ENCODE measurements at places on chromosomes 12 and 14. TPM values are rescaled to one million over a fixed set of nuclear protein-coding genes. Genes with fewer than 3 reads are reported as not detected.

DNA sequence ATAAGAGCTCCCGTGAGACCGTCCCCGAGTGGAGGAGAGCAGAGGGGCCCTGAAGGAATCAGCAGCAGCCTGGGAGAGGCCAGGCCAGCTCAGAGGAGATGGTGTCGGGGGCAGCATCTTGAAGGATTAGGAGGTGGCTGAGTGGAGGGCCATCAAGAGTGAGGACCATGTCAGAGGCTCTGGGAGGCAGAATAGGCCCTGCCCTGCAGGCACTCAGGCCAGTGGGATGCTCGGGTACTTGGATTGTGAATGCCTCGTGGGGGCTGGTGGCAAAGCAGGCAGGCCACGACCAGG lies 47.7 kb downstream of the IL31 start:
- H3K27ac ChIP-seq: no peak overlapping the region
- peaks cover 17% of the 10 kb centered on the region for H3K4me1 ChIP-seq
- peaks cover 28% of the 10 kb centered on the region for H3K36me3 ChIP-seq
- H3K27me3 ChIP-seq: no peaks in the 10 kb centered on the region
- no peak overlapping the region for H3K4me3 ChIP-seq

The NKX2-8 gene
- polyA plus RNA-seq: 0.32 TPM

- H3K27me3 ChIP-seq: no peaks in the 10 kb centered on the region
- H3K4me1 ChIP-seq: no peaks in the 10 kb centered on the region
- H3K4me3 ChIP-seq: no peak overlapping the region
These were observed 795.3 kb downstream of the VRK1 start for GRCh38 chr14:97592341-97592980.

GRCh38 chr12:2451497-2451896 lies 343.3 kb upstream of the FKBP4 start:
- DNase-seq: no peak
- H3K27ac ChIP-seq: no peak overlapping the region
- H3K27me3 ChIP-seq: no peaks in the 10 kb centered on the region
- H3K4me1 ChIP-seq: no peaks in the 10 kb centered on the region
- H3K36me3 ChIP-seq: no peaks in the 10 kb centered on the region

- H3K4me3 ChIP-seq: no peak overlapping the region
- no peaks in the 10 kb centered on the region for H3K36me3 ChIP-seq
- DNase-seq: no peak
- no peaks in the 10 kb centered on the region for H3K4me1 ChIP-seq
- H3K27me3 ChIP-seq: no peaks in the 10 kb centered on the region
These were observed 240.6 kb downstream of the CPNE8 start for GRCh38 chr12:38664661-38665269.

GRCh38 chr12:10033783-10034545 lies 3.5 kb downstream of the CLEC9A start:
- H3K36me3 ChIP-seq: no peaks in the 10 kb centered on the region
- peaks cover 6% of the 10 kb centered on the region for H3K4me1 ChIP-seq
- H3K27ac ChIP-seq: no peak overlapping the region
- H3K27me3 ChIP-seq: no peaks in the 10 kb centered on the region

- H3K4me3 ChIP-seq: no peak overlapping the region
- peak; percentile 44 for DNase-seq
- H3K27ac ChIP-seq: peak overlapping the region; percentile 11
These were observed 56.3 kb downstream of the SLC6A15 start for GRCh38 chr12:84856156-84856900.

DNA sequence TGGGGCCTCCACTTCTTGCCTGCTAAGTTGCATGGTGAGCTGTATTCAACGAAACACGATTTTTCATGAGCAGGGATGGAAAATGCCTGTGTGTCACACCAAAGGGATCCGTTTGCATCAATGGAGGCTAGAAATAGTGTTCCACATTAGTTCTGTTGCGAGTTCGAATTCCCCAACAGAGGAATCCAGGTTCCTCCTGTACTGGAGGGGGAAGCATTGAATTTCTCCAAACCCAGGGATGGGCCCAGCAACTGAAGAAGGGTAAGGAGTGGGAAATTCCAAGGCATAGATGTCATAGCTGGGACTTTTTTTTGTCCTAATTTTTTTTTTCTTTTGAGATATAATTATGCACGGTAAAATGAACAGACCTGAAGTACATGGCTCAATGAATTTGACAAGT lies 336.2 kb downstream of the DPF3 start:
- H3K27me3 ChIP-seq: peaks cover 18% of the 10 kb centered on the region
- H3K4me1 ChIP-seq: peaks cover 30% of the 10 kb centered on the region
- no peak overlapping the region for H3K4me3 ChIP-seq
- H3K36me3 ChIP-seq: no peaks in the 10 kb centered on the region

DNA sequence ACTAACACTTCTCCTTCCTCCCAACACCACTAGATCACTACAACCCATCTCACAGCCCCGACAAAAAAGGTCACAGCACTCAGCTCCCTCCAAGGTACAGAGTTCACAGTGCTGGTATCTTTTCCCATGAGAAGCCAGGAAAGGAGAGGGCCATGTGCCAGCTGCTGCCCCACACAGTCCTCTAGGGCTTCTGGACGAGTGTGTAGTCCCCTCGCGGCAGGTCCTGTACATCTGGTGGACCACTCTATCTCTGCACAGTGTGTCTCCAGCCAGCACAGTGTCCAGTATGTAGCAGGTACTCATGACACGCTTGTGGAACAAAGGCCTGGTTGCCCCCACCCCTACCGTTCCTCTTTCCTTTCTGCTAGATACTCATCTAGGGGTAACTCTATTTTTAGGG lies 134.4 kb upstream of the FOXN3 start:
- no peak for DNase-seq
- no peak overlapping the region for H3K4me3 ChIP-seq
- H3K36me3 ChIP-seq: no peaks in the 10 kb centered on the region

DNA sequence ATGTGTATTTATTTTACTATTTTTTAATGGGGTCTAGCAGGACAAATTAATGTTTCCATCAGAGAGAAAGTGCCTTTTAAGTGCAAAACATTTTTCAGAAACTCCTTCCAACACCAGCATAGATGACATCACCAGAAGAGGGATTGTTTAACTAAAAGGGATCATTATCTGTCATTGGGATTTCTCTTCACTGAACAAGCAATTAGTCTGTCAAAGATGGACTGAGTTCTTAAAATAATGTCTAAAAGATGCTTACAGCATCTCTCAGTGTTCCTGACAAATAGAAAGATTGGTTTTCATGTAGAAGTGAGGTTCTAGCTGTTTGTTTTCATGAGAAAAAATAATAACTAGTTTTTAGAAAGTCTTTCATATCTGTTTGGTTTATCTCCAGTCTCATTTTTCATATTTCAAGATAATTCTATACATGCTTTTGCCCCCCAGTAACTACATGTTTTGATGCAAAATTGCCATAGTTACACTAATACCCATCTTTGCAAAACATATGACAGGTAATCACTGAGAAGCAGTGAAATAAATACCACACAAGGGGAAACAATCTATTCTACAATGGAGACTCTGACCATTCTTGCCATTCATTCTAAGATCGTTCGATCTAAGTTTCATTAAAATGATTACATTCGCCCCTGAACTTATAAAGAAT lies 850.3 kb downstream of the GALC start:
- H3K27ac ChIP-seq: no peak overlapping the region
- H3K4me3 ChIP-seq: no peak overlapping the region
- no peaks in the 10 kb centered on the region for H3K4me1 ChIP-seq
- DNase-seq: no peak
- H3K36me3 ChIP-seq: no peaks in the 10 kb centered on the region

The SERPINA10 gene
- not detected for polyA plus RNA-seq

- H3K27ac ChIP-seq: no peak overlapping the region
- H3K36me3 ChIP-seq: no peaks in the 10 kb centered on the region
- no peaks in the 10 kb centered on the region for H3K4me1 ChIP-seq
- no peak overlapping the region for H3K4me3 ChIP-seq
- H3K27me3 ChIP-seq: no peaks in the 10 kb centered on the region
These were observed 26.3 kb downstream of the TESC start for GRCh38 chr12:117072736-117073490.

DNA sequence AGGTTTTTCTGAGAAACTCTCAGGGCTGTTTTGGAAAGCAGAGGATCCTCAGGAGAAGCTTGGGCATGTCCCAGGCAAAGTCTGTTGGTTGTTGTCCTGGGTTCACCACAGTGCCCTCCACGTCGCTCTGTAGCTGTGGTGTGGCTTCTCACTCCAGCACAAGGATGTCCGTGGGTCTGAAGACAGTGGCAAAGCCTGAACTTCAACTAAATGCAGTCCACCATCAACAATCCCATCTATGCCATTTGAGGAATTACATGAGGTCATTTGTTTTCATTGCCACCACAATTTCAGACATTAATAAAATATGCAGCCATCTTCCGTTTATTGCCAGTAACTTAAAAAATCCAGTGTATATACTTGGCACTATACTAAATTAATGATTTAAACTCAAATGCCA lies 272.1 kb downstream of the LRIG3 start:
- H3K27ac ChIP-seq: no peak overlapping the region
- H3K4me3 ChIP-seq: no peak overlapping the region
- no peaks in the 10 kb centered on the region for H3K27me3 ChIP-seq
- H3K4me1 ChIP-seq: peaks cover 3% of the 10 kb centered on the region

DNA sequence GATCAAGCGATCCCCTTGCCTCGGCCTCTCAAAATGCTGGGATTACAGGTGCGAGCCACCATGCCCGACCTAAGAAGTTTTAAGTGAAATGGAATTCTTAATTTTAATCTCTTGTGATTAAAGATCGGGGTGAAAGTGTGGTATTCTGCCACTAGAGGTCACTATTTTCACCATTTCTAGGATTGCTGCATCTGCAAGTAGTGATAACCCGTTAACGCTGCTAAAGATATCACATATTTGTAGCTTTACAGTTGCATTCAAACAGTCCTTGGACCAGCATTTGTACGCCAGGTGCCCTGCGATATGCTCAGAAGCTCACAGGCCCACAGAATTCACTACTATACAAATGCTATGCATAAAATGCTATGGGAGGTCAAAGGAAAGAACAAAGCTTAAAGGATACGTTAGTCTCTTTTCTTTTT lies 19.3 kb downstream of the CCDC62 start:
- DNase-seq: peak; percentile 36
- H3K36me3 ChIP-seq: no peaks in the 10 kb centered on the region

The SIX6 gene
- not detected for polyA plus RNA-seq

- no peak overlapping the region for H3K4me3 ChIP-seq
- no peaks in the 10 kb centered on the region for H3K36me3 ChIP-seq
- H3K4me1 ChIP-seq: peaks cover 9% of the 10 kb centered on the region
- no peak overlapping the region for H3K27ac ChIP-seq
- H3K27me3 ChIP-seq: peaks cover 52% of the 10 kb centered on the region
These were observed 3.8 kb downstream of the GALNT16 start for GRCh38 chr14:69263771-69264170.

DNA sequence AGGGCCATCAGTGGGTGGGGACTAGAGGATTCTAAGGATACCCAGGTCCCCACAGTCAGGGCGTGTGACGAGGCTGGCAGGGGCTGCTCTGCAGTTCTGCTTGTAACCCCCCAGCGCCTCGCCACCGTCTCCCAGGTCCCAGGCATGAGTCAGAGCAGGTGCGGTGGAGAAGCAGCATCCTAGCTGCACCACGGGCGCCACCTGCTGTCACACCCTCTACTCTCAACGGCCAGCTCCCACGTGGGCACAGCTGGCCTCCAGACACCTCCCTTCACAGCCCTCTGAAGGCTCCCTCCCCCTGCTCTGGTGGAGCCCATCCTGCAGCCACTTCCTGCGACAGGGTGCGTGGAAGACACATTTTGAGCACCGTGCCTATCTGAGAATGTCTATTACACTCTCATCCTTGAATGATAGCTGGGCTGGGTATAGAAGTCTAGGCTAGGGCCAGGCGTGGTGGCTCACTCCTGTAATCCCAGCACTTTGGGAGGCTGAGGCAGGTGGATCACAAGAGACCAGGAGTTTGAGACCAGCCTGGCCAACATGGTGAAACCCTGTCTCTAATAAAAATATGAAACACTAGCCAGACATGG lies 6.9 kb upstream of the NUDT14 start:
- no peak overlapping the region for H3K27ac ChIP-seq
- H3K27me3 ChIP-seq: no peaks in the 10 kb centered on the region
- H3K4me3 ChIP-seq: no peak overlapping the region
- DNase-seq: no peak

- H3K4me3 ChIP-seq: no peak overlapping the region
- DNase-seq: no peak
- no peaks in the 10 kb centered on the region for H3K36me3 ChIP-seq
- no peak overlapping the region for H3K27ac ChIP-seq
- H3K4me1 ChIP-seq: peaks cover 27% of the 10 kb centered on the region
- peaks cover 7% of the 10 kb centered on the region for H3K27me3 ChIP-seq
These were observed 7.8 kb downstream of the BHLHE41 start for GRCh38 chr12:26116829-26117715.

DNA sequence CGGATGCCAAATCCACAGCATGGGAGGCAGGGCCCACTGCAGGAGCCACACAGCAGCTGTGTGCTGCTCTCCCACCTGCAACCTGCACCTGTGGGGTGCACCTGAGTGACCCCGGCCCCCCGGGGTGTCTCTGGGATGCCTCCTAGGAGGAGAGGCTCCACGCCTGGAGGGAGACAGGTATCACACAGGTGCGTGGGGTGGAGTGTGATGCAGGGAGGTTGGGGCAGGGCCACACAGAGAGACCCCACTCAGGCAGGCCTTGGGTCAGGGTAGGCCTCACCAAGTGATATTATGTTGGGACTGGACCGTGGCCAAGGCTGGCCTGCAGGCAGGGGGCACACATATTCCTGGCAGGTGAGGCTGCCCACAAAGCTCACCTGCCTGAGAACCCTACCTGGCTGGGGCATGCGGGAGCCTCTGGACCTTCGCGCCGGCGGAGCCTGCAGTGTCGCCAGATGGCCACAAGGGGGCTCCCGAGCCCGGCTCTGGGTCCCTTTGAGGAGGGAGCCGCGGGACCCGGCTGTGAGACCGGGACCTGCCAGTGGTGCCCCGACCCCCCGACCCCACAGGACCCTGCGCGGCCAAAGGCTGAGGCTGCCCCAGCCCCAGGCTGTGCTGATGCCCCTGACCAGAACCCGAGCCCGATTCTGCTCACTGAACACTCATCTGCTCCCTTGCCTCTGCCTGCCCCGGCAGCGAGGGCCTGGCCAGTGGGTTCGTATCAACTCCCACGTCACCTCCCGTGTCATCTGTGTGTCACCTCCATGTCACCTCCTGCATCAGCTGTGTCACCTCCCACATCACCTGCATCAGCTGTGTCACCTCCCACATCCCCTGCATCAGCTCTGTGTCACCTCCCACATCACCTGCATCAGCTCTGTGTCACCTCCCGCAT lies 11.4 kb downstream of the TMEM121 start:
- peaks cover 11% of the 10 kb centered on the region for H3K27me3 ChIP-seq
- no peak overlapping the region for H3K27ac ChIP-seq

- no peaks in the 10 kb centered on the region for H3K36me3 ChIP-seq
- H3K4me1 ChIP-seq: peaks cover 5% of the 10 kb centered on the region
- DNase-seq: no peak
- H3K27me3 ChIP-seq: no peaks in the 10 kb centered on the region
- no peak overlapping the region for H3K27ac ChIP-seq
- H3K4me3 ChIP-seq: no peak overlapping the region
These were observed 34.4 kb upstream of the CCNT1 start for GRCh38 chr12:48750769-48751356.

- DNase-seq: no peak
- no peak overlapping the region for H3K27ac ChIP-seq
- no peaks in the 10 kb centered on the region for H3K27me3 ChIP-seq
- peaks cover 11% of the 10 kb centered on the region for H3K4me1 ChIP-seq
- no peak overlapping the region for H3K4me3 ChIP-seq
These were observed 97.1 kb upstream of the NCOR2 start for GRCh38 chr12:124664395-124665111.

The CCDC177 gene
- polyA plus RNA-seq: not detected

The DNAL1 gene
- polyA plus RNA-seq: 8.4 TPM
